WTC11 (cell line): ENCODE measurements at places on chromosomes 4 and X. TPM values are rescaled to one million over a fixed set of nuclear protein-coding genes. Genes with fewer than 3 reads are reported as not detected.

KDR gene
- total RNA-seq = 80.8 to 88.7 TPM (median 87.2 TPM) in 3 replicates

SRPX2 gene
- 0.24 to 0.62 TPM (median 0.34 TPM) in 3 replicates for total RNA-seq

DNA sequence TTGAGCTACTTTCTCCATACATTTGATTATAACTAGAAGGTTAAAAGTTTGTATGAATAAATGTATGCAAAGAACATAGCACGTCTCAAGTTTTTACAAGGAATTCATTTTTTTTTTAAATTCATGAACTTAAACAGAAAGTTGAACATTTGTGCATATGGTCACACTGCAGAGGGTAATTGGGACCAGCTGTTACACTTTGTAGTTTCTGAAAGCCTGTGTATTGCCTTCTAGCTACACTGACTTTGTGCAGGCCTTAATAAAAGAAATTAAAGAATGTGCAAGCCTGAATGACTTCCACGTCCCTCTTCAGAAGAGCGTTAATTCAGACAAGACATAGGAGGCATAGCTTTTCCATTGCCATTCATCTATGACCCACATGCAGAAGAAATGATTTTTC is 153.1 kb upstream of the PCDH18 start:
- H3K36me3 ChIP-seq = no peaks in the 10 kb centered on the region
- H3K27me3 ChIP-seq = no peaks in the 10 kb centered on the region
- peaks cover 11% of the 10 kb centered on the region for H3K4me1 ChIP-seq

GRCh38 chr4:152217896-152218295 is 318.0 kb downstream of the FBXW7 start:
- no peaks in the 10 kb centered on the region for H3K27me3 ChIP-seq
- no peak overlapping the region for H3K27ac ChIP-seq
- H3K4me1 ChIP-seq = peaks cover 9% of the 10 kb centered on the region
- DNase-seq = no peak
- peaks cover 2% of the 10 kb centered on the region; the same call in 1 of the 2 replicates for H3K36me3 ChIP-seq

- no peak for DNase-seq
- no peak overlapping the region for H3K4me3 ChIP-seq
Measured at GRCh38 chr4:14054391-14054790, 426.9 kb upstream of the BOD1L1 start.
